SJSA1 (cell line): ENCODE measurements at places on chromosomes 11 and 22.
A peak's percentile ranks its signal among the peaks of the same experiment; 100 is the strongest.

DNA sequence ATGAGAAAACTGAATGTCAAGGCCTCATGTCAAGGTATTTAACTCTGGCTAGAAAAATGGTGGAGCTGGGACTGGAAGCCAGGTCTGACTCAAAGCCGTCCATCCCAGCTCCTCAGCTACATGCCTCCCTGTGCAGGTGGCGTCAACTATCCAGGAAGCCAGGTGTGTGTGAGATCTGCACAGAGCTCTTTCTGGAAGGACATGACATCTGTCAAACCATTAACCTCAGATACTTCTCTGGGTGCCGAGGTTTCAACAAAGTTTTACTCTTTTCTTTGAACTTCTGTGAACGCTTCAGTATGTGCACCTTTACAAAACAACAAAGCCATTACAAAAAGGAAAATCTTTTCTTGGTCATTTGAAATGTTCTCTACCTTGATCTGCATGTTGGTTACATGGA, 7.0 kb upstream of the CASTOR1 start:
- no peak for DNase-seq

- no peak for DNase-seq
Measured at GRCh38 chr11:103844327-103845215, 191.9 kb upstream of the DDI1 start.

- DNase-seq = peak; percentile 48
Measured at GRCh38 chr11:44889266-44889665, 61.4 kb downstream of the TP53I11 start.

- no peak for DNase-seq
Measured at GRCh38 chr22:25030636-25031035, 78.1 kb downstream of the KIAA1671 start.

DNA sequence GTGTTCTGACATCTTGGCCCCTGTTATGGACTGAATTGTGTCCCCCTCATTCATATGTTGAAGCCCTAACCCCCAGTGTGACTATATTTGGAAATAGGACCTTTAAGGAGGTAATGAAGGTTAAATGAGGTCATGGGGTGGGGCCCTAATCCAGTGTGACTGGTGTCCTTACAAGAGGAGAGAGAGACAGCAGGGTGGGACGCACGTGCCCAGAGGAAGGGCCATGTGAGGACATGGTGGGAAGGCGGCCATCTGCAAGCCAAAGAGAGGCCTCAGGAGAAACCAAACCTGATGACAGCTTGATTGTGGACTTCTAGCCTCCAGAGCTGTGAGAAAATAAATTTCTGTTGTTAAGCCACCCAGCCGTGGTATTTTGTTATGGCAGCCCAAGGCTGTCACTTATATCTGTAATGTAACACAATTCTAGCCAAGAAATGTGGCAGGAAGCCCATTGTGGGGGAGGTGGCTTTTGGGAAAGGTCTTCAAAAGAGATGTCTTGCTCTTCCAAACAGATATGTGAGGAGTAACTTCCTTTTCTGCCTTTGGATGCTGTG, 23.7 kb downstream of the SLC22A6 start:
- peak; percentile 39 for DNase-seq

DNA sequence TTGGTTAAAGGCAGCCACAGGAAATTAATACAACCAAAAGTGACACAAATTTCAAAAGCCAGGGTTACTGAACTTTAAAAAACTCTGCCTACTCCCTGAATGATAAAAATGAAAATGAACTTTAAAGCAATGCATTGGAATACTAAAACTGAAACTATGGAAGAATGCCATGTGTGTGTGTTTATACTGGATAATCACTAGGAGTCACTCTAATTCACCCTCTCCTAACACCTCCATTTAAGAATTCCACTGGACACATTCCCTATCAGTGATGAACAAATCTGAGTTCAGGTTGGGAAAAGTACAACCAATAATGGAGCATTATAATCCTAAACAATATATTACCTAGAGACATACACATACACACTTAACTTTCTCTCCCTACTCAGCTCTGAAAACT, 27.5 kb upstream of the PLAAT3 start:
- no peak for DNase-seq

- DNase-seq = no peak
Measured at GRCh38 chr11:29438815-29439214, 578.0 kb downstream of the KCNA4 start.

GRCh38 chr11:68817554-68817953, 24.2 kb downstream of the CPT1A start:
- DNase-seq = no peak
